ENCODE measurements at places on chromosomes 1 and 21.

DNA sequence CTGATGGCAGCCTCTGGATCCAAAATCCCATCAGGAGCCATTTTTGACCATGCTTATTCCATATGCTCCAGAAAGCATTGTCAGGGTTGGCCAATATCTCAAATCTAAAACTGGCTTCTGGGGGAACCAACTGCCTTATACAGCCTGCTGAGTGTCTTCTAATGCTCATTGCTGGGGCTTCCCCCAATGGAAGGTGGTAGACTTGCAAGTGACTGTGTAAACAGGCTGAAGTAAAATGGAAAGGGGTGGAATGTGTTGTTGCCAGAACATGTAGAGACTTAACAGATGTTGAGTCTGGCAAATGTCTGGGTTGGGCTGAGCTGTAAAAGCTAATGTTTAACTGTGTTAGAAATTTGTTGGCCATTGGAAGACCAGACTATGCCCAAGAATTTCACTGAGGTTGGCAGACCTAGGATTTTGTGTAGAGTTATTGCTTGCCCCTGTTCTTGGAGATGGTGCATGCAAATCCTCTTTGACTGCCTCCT is 22.7 kb upstream of the LRIF1 start:
- no peak for DNase-seq

DNA sequence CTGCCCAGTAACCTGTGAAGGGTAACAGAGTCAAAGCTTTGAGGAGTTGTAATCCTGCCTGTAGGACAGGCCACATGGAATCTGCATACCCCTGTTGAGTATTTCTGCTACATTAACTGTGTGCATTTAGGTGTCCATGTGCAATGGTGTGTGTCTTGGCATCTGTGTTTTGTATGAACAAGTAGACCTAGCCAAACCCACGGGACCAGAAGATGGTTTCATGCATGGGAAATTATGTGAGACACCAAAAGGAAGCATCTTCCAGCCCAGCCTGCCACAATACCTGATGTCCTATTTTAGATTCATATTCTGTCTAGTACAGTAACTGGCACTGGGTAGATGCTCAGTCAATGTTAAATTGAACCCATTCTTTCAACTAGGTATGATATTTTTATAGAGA is 70.8 kb upstream of the KCND3 start:
- no peak for DNase-seq

DNA sequence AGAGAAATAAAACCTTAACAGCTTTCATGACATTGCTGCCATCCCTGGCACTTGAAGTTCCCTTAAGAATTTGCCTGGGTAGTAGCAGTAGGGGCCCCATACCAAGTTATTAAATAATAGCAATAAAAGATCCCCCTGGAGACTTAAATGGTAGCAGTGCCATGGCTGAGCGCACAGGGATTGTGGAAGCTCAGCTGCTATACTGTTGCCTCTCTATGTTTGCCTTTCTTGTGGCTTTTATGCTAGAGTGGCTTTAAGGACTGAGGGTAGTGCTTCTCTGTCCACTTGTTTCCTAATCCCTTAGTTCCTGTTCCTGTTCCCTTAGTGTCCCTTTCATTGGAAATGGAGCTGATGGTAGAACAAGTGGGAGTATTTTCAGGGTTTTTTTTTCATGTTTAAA is 42.1 kb downstream of the NCF2 start:
- DNase-seq = no peak

- DNase-seq = no peak
Measured at GRCh38 chr1:1391225-1391624, 7.9 kb downstream of the CCNL2 start.

DNA sequence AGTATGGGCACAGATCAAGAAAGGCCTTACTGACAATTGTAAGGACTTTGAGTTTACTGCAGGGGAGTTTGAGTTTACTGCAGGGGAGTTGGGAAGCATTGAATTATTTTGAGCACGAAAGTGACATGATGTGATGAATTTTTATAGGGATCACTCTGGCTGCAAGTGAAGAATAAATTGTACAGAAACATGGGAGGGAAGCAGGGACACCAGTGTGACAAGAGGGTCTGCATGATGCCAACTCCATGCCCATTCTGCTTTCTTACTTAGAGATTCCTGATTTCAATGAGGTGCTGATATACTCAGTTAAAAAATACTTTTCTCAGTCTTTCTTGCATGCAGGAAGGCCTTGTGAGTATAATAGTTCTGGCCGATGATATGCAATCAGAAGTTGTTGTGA is 234.4 kb downstream of the CENPF start:
- DNase-seq = no peak

DNA sequence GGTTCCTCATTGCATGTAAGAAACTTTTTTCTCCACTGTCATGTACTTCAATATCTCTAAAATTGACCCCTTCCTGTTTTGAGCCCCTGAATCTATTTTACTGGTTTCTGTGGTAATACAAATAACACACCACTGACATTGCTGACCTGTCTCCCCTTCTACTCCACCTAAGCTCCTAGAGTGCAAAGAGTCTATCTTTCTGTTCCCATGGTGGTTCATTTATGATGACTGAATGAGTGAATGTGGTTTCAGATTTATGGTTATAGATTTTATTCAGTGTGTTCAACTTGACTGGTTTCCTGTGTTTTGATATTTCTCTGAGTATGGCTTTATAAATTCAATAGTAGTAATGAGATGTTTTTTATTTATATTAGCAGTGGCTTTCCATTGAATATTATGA is 127.7 kb downstream of the MAGI3 start:
- no peak for DNase-seq

Data from stimulated activated CD4-positive, alpha-beta T cell treated with anti-CD3 and anti-CD28 coated beads, Interleukin-2, amount 100 ng/mL, for 24 hours (primary cell).